ENCODE measurements at places on chromosomes 7 and 10.

DNA sequence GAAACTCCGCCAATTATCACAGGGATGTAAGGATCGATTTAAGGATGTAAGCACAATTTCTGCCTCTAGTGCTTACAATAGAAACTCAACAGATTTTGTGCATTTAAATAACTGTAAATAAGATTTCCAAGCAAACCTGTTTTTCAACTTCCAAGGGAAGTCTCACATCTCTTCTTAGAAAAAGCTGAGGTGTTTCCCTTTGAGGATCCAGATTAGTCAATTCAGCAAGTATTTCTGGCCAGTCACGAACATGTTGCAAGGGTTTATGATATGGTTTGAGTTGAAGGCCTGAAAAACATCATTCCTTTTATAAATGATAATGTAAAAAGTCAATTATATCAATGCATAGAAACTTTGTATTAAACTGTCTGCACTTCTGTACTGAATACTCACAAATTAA is 23.9 kb downstream of the KRIT1 start:
- DNase-seq: no peak

DNA sequence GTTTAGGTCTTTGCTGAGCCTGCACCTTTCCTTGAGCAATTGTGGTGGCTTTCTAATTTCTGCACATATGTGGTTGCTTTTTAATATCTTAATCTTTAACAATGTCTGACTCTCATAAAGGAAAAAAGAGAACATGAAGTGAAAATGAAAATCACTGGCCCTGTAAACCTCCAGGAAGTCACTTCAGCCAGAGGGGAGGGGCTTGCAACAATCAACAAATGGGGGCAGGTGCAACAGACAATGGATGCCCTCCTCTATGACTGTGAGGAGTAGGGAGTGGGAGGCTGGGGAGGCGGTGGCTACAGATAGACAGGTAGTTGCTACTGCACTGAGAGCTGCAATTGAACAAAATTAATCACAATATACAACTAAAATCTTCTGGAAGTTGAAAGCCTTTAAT is 1377.4 kb downstream of the XPNPEP1 start:
- no peak for DNase-seq

- no peak for DNase-seq
Observed at GRCh38 chr10:74233281-74233680, 82.3 kb downstream of the ADK start.

- DNase-seq: no peak
Observed at GRCh38 chr10:114319406-114320248, 80.6 kb downstream of the VWA2 start.

DNA sequence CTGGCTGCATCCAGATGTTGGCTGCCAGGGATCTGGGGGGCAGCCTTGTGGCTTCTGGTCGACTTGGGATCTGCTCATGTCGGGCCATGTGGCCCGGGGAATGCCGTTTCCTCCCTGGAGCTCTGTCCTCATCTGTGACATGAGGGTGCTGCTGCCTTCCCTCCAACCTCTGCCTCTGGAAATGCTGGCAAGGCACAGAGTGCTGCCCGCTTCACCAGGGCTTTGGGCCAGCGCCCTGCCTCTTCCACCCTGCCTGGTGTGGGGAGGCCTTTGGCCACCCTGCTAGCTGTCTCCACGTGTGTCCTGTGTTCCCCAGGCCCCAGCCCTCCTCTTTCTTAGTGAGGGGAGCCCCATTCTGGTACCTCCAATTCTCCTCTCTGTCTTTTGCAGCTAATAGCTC is 5.8 kb upstream of the SMARCD3 start:
- DNase-seq: no peak

- DNase-seq: no peak
Observed at GRCh38 chr7:140121326-140121725, 55.5 kb downstream of the KDM7A start.

GRCh38 chr10:115660391-115660790 is 567.2 kb downstream of the ATRNL1 start:
- DNase-seq: no peak

DNA sequence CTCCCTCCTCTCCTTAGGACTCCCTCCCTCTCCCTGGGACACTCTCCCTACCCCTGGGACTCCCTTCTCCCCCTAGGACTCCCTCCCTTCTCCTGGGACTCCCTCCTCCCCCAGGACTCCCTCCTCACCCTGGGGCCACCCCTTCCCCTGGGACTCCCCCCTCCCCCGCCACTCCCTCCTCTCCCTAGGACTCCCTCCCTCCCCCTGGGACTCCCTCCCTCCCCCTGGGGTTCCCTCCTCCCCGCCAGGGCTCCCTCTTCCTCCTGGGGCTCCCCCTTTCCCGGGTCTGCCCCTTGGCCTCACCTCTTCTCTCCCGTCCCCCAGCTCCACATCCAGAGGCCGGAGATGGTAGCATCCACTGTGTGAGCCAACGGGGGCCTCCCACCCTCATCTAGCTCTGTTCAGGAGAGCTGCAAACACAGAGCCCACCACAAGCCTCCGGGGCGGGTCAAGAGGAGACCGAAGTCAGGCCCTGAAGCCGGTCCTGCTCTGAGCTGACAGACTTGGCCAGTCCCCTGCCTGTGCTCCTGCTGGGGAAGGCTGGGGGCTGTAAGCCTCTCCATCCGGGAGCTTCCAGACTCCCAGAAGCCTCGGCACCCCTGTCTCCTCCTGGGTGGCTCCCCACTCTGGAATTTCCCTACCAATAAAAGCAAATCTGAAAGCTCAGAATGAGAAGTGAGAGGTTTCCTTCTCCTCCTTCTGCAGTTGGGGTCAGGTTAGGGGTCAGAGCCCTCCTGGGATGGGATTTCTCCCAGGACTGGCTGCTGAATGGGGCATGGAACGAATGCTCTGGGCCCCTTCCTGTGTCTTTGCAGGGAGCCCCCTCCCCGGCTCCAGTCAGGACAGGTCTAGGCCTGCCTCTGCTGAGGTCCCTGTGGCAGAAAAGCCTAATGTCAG is 1.4 kb upstream of the MUC17 start:
- no peak for DNase-seq

- peak; percentile 97 for DNase-seq
Observed at GRCh38 chr7:4144811-4145510, 537.1 kb upstream of the FOXK1 start.

DNA sequence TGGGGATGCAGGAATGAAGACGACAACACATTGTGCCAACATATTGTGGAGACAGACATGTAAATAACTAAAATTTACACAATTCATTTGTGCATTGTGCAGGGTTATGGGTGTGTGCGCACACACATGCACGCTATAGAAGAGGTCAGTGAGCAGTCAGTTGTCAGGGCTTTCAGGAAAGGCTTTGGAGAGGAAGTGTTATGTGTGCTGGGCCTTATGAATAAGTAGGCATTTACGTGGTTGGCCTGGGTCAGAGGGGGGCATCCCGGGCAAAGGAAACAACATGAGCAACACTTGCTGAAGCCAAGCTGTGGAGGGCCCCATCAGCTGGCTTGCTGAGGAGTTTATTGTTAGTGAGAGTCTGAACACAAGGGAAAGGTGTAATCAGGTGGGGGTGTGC is 4.1 kb downstream of the PRXL2A start:
- no peak for DNase-seq

GRCh38 chr7:64733550-64734240 is 60.5 kb upstream of the ZNF138 start:
- peak; percentile 19 for DNase-seq

GRCh38 chr7:1569016-1569415 is 816 bp downstream of the PSMG3 start:
- DNase-seq: peak; percentile 48

- DNase-seq: no peak
Observed at GRCh38 chr7:118759921-118760320, 535.4 kb downstream of the ANKRD7 start.

DNA sequence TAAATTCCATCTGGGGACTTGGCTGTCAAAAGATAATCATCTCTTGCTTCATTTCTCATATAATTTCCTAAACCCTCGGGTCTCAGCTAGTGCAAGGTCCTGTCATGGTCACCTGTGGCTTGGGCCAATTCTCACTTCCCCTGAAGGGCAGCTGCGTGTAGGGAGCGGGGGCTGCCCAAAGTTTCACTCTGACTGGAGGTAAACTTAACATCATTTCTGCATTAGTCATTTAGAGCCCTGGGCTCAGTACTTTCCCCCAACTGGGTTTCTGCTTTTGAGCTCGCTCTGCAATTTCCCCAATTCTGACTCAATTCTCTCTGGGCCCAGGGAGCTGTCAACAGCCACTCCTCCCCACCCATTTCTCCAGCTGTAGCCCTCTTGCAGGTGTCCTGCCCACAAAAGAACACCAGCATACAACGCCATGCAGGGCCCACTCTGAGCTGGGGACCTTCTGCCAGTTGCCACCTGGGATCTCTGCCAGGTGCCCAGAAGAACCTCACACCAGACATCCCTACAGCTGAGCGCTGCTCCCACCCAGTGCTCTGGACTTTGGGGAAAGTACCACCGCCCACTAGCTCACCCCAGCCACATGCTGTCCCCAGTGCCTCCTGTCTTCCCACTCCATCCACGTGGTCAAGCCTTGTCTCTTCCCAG is 37.9 kb downstream of the VOPP1 start:
- no peak for DNase-seq

DNA sequence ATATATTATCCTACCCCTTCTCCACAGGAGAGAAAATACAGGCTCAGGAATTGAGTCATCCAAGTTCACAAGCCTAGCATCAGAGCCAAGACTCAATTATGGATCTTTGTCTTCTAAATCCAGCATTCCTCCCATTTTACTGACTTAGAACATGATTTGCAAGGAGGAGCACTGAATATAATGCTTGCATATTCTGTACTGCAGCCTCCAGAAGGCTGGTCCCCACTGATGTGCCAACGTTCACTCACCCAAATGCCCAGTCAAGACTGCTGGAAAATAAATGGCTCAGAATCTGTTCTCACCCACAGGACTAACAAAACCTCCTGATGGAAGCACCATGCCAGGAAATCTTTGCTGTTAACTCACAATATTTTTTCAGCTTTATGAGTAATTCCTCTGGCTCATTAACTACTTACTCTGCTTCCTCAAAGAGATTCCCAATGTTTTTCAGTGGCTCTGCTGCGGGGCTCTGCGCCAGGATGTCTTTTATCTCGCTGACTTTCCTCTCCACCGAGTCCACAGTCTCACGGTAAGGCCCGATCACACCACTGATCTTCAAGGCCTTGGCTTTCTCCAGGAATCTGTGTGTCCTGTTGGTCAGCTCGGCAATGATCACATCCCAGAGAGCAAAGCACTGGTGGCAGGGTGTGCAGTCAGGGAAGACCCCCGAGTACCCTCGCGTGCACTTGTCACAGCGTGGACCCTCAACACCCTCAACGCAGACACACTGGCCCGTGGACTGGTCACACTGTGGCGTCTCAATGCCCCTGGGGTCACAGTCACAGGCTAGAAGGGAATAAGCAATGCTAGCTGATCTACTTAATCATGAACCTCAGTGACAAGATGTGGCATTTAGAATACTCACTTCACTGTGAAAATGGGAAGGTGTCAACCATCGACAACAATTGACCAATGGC is 48.8 kb downstream of the DLD start:
- no peak for DNase-seq

DNA sequence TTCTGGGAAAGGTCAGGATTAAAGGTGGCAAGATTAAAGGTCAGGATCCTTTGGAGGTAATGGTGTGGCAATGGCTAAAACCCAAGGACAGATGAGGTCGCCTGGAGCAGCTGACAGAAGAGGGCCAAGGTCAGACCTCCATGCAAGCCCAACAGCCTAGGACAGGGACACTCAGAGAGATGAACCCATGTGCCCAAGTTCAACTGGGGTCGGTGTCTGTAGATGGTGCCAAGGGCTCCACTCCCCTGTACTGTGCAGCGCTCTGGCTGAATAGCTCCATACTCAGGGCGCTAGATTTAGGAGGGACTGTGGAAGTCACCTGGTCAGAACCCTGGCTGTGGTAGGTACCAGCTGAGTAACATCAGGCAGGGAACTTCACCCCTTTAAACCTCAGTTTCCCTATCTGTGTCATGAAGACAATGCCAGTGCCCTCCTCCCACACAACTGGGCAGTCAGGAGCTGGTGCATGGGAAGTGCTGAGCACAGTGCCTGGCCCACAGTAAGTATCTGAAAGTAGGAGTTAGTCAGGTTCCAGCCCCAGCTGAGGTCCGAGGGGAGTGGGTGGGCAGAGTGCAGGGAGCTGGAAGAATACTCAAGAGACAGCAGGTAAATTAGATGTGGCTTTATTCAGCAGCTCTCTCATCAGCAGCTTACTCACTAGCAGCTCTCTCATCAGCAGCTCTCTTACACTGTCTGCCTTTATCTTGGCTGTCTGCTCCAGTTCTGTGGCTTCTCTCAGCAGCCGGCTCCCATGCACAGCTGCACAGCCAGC is 327.1 kb downstream of the GLRX3 start:
- DNase-seq: no peak

GRCh38 chr7:75534727-75535307 is 42.7 kb downstream of the SPDYE5 start:
- DNase-seq: no peak

- DNase-seq: no peak
Observed at GRCh38 chr10:44862924-44863323, 48.2 kb upstream of the TMEM72 start.

- DNase-seq: no peak
Observed at GRCh38 chr10:42972946-42973345, 103.9 kb upstream of the RET start.

DNA sequence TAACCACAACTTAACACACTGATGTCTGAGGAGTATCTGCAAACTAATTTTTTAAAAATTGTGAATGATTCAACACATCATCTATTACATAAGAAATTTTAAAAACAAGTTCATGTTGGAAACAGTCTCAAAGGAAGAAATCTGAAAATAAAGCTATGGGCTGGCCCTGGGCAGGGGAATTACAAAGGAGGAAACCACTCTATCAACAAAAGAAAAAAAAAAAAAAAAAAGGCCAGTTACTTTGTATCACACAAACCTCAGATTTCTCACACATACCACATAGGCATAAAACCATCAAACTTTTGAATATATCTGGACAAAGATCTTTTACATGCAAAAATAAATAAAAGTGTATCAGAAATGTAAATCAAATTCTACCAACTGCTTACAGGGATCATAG is 20.8 kb downstream of the TIAL1 start:
- no peak for DNase-seq

DNA sequence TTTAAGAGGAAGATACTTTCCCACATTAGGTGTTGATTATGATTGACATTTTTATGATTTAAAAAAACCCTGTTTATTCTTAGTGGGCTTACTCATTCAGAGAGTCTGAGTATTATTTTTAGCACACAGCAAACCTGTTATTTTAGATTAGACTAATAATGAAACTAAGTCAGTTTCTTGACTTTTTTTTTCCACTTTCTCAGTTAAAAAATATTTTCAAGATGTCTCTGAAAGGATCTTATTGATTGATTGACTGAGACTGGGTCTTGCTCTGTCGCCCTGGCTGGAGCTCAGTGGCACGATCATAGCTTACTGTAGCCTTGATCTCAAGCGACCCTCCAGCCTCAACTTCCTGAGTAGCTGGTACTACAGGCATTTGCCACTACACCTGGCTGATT is 20.4 kb upstream of the INPP5F start:
- DNase-seq: no peak

DNA sequence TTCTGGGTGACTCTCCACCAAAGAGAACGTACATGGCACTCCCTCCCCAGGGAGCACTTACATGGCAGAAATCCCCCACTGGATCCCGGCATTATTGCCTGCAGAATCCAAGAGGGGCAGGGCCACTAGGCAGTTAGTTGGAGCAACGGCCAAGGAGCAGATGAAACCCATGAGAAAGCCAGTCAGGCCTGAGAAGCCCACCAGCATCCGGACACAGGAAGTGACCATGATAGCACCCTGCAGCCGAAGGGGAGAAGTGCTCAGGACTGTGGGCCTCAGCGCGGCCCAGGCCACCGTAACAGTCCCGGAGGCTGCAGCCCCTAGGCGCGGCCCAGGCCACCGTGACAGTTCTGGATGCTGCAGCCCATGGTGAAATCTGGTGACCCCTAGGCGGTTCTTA is 43.5 kb downstream of the STRA8 start:
- no peak for DNase-seq
